ENCODE measurements at places on chromosomes 12 and 14.

GRCh38 chr12:88860851-88861250, 280.6 kb upstream of the KITLG start:
- no peak for DNase-seq

DNA sequence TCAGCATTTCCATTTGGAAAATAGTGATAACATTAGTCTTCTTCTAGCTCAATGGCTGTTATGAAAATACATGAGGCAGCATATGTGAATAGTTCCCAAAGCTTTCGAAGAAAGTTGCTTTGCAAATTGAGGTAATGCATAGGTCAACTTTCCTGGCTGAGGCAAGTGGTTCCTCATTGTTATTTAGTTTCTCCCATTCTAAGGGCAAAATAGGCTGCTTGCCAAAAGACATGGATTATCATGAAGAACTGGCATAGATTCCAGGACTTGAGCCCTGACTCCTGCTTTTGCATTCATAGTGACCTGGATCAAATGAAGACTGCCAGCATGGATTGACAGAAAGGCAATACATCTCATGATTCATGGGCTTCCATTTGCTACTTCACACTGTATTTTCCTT, 35.7 kb downstream of the LRFN5 start:
- DNase-seq = no peak

DNA sequence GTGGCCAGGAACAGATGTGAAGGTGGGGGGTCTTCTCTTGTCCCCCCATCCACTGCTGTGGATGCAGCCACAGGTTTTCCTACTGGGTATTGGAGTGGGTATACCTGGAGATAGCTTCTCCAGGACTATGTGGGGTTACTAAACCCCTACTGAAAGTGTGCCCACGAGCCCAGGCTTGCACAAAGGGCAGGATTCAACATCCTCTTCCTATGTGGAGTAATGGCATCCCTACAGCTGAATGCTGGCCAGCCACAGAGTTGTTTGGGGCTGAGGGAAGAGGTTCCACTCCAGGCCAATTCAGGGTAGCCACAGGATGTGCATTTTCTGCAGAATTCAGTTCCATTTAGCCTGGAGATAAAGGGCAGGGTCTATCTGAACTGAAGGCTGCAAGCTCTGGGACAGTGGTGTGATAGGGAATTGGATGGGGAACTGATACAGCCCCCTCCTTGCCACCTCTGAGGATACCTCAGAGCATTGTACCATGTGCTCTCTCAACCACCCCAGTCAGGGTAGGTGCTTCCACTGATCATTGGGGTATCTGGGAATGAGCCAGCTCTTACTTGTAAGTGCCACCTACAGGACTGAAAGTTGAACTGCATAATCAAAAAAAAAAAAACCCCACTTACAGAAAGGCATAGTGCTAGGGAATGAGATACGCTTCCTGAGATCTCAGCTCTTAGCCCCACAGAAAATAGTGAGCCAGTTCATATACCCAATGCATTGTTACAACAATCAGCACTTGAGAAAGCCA, 187.1 kb downstream of the KITLG start:
- no peak for DNase-seq

GRCh38 chr14:35221462-35221861, 70.7 kb upstream of the PSMA6 start:
- no peak for DNase-seq
